NCI-H524 (cell line): ENCODE measurements at places on chromosomes 4 and X.

DNA sequence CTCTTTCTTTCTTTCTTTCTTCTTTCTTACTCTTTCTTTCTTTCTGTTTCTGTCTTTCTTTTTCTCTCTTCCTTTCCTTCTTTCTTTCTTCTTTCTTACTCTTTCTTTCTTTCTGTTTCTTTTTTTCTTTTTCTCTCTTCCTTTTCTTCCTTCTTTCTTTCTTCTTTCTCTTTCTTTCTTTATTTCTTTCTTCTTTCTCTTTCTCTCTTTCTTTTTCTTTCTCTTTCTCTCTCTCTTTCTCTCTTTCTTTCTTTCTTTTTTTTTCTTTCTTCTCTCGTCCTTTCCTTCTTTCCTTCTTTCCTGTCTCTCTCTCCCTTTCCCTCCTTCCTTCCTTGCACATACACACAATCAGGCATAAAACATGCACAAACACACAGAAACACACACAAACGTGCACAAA lies 79.3 kb upstream of the SHOX start:
- no peak for DNase-seq

GRCh38 chr4:150308824-150309472 lies 230.7 kb downstream of the DCLK2 start:
- DNase-seq: no peak

DNA sequence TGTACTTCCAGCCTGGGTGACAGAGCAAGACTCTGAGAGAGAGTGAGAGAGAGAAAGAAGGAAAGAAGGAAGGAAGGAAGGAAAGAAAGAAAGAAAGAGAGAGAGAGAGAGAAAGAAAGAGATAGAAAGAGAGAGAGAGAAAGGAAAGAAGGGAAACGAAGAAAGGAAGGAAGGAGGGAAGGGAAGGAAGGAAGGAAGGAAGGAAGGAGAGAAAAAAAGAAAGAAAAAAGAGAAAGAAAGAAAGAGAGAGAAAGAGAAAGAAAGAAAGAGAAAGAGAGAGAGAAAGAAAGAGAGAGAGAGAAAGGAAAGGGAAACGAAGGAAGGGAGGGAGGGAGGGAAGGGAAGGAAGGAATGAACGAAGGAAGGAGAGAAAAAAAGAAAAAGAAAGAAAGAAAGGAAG lies 238.6 kb downstream of the ASMT start:
- no peak for DNase-seq

DNA sequence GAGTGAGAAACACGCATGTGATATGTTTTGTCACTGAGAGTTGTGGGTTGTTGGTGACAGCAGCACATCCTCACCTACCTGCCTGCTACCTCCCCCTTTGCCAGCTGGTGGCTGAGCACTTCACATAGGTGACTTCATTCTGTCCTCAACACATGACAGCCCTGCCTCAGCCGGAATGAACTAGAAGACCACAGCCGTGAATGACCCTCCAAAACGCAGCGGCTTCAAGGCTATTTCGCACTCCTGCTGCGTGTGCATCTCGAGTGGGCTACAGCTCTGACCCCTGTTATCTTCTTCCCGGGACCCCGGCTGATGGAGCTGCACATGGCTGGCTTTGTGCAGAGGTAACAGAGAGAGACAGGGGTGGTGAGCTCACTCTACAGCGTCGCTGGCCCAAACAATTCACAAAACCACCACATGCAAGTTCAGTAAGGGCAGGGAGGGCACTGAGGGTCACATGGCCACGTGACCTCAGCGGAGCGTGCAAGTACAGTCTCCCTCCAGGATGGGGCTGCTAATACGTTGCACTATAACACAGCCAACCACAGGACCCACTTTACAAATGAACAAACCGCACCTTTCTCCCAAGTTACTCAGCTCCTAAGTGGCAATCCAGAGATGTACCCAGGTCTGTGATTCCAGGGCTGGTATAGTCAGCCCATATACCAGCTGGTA lies 6.3 kb upstream of the PPP2R2C start:
- DNase-seq: no peak

DNA sequence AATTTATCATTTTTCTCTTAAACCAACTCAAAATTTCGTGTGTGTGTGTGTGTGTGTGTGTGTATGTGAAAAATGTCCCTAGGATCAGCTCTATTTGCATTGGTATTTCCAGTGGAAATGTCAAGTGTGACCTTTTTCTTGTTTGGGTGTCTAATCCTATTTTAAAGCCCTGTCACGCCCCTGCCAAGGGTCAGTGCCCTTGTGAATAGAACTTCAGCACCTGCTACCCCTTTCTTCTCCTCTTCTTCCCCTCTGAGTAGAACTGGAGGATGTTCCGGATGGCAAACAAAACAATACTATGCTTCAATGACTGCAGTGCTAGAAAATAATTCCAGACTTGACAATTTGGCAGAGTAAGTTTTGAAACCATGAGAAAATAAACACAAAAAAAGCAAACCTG lies 67.3 kb downstream of the SPRY1 start:
- DNase-seq: no peak

DNA sequence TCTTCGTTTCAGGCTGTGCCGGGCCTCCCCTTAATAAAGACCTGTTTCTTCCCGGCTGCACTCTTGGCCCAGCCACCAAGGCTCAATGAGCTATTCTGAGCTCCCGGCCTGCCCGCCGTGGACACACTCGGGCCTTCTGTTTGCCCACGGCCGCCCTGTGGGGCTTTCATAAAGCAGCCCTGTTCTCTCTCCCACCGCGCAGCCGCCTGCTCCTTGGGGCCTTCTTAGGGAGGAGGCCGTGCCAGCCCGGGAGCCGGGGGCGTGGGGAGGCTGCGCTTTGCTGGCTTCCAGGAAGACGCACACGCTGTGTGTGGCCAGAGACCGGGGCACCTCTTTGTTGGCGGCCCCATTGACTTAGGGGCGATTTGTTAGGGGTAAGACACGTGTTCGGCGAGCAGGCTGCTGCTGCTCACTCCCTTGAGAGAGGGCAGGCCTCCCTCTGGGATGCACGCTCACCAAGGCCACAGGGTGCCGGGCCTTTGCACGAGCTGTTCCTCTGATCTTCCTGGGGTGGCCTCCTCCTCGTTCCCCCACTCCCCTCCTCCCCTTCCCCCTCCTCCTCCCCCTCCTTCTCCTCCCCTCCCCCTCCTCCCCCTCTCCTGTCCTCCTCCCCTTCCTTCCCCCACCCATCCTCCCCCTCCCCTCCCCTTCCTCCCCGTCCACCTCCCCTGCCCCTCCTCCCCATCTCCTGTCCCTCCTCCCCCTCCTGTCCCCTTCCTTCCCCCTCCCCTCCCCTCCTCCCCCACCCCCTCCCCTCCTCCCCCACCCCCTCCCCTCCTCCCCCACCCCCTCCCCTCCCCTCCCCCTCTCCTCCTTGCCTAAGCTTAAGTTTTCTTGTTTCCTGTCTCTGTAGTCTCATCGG lies 11.3 kb downstream of the BLOC1S4 start:
- no peak for DNase-seq

DNA sequence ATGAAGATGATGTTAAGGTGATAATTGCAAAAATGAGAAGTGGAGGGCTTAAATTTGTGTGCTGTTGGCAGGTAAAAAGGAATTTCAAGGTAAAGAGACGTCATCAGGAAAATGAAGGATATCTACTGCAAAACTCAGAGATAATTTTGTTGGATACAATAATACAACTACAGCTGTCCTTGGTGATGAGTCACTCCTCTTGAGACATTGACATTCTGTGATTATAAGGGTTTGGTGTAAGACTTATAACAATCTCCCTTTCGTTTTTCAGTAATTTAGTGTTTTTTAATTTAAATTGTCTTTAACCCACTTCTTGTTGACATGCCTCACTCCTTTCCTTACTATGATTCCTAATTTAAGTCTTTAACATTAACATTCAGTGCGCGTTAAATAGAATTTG lies 1074.1 kb upstream of the SLIT2 start:
- DNase-seq: no peak

DNA sequence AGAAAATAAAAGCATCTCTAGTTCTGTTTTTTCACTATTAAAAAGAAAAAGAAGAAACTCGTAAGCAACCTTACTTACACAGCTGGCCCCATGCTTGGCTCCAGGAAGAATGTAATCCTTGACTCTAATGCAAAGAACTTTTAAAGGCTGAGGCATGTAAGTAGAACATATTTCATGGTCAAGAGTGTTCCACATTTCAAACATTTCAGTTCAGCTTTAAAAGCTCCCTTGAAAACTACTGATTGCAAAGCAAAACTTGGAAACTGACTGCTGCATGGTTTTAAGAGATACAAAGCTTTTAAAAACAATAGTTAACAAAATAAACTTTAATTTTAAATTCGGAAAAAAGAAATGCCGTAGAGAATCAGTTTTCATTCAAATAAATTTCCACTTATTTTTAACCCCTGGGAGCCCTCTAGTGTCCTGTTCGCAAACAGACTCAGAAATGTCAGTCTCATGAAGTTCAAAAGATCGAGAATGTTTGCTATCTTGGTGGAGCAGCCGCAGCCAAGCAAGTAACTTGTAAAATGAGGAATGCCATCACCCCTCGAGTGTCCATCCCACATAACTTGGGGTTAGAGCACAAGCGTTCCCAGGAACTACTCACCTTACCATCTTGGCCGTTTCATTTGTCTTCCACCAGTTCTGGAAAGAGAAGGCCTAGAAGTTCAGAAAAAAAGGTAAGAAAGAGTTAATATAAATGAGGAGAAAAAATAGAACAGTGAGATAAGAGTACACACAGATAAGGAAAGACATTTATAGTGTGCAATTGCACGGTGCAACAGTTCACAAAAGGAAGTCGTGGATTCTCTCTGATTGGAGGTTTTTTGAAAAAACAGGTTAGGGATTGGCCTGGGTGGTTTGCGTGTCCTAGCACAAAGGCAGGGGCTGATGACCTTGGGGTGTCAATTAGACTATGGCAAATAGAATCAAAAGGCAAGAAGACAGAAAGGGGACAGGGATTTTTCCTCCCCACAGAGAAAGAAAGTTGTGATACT lies at the start of gene GASK1B:
Gene GASK1B, minus strand, starts transcription at position 765 of the 998 bp plus-strand sequence. CDS start 1,650 bp downstream, outside the sequence.
- DNase-seq: no peak

GRCh38 chr4:87298362-87298761 lies 24.3 kb downstream of the HSD17B13 start:
- DNase-seq: no peak

- no peak for DNase-seq
Measured at GRCh38 chr4:78845472-78845871, 69.3 kb downstream of the BMP2K start.

DNA sequence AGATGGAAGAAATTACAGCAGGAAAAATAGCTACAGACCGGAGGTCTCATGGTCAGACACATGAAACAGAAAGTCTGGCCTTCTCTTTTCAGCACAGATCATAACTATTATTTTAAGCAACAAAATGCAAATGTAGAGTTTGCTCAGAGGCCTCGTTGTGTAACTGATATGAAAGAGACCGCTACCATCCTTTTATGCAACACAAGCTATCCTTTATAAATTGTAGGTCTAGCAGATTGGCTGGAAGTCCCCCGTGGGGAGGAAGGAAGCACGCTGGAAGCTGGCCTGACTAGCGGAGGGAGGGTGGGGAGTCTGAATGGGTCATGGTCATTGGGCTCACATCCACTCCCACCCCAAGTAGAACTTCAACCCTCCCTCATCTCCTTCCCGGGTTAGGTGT lies 27.7 kb downstream of the DMP1 start:
- DNase-seq: no peak

- DNase-seq: no peak
Measured at GRCh38 chr4:55397520-55398321, 2.0 kb downstream of the TMEM165 start.

GRCh38 chr4:99008051-99008450 lies 12.5 kb downstream of the METAP1 start:
- no peak for DNase-seq

DNA sequence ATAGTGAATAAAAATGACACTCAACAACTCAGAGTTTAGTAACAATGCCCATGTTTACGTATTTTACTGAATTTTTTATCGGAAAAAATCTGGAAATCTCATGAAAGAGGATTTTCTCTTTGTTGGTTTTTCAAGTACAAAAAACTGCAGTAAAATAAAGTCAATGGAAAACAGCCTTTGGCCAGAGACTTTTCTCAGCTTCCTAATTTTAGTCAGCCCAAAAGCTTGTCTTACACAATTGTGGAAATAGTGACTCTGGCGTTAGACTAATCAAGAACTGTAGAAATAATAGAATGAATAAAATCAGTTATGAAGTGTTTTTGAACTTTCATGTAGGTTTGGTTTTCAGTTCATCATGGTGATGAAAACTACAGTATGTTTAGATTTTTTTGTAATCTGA lies 234.7 kb downstream of the DKK2 start:
- no peak for DNase-seq

DNA sequence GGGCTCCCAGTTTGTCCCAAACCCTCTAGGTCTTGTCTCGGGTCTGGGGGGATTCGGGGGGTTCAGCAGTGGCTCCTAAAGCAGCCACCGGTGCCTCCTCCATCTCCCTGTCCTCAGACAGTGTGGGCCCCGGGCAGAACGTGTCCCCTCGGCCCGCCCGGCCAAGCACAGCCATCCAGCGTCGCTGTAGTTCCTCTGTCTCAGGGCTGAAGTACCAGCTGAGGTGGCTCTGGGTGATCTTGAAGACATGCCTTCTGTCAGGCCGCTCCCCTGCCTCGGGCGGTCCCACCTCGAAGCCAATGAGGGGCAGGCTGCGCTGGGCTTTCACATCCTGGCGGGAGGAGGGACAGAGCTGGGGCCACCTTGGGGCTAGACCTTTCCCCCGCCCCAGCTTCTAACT lies 5.9 kb downstream of the TSR2 start:
- no peak for DNase-seq

- no peak for DNase-seq
Measured at GRCh38 chr4:20015636-20016224, 236.0 kb upstream of the SLIT2 start.
